Endothelial cell of umbilical vein (primary cell): ENCODE measurements at places on chromosomes 11 and 22. TPM values are rescaled to one million over a fixed set of nuclear protein-coding genes. Genes with fewer than 3 reads are reported as not detected.

DNA sequence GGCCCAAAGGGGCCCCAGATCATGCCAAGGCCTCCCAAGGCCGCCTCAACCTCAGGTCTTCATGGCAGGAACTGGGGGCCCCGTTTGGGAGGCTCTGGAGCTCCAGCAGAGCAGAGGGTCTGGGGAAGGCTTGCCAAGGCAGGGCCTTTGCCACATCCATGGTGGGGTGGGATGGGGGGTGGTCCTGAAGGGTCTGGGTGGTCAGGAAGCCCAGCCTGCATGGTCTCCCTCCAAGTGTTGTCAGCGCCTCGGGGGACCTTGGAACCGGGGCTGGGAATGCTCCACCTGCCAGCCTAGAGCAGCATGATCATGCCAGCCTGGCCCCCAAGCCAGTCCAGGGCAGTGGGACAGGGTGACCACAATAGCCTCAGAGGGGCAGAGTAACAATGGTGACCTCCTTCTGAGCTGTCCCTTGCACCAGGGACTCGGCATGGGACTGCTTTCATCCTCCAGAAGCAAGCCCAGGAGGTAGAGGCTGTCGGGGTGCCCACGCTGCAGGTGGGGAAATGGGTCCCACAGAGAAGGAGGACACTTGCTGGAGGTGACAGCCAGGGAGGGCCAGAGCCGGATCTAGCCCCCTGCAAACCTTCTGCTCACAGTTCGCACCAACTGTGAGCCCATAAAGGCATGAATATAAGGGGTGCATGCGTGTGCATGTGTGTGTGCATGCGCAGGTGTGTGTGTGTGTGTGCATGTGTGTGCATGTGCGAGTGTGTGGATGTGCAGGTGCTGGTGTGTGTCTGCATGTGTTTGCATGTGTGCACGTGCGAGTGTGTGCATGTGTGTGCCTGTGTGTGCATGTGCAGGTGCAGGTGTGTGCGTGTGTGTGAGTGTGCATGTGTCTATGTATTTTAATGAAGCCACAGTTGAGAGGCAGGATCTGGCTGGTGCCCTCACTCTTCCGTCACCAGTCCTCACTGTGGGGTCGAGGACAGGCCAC, 63.8 kb downstream of the MYEOV start:
- H3K4me1 ChIP-seq, result peaks cover 19% of the 10 kb centered on the region
- H3K36me3 ChIP-seq, result no peaks in the 10 kb centered on the region
- DNase-seq, result no peak
- H3K27me3 ChIP-seq, result no peaks in the 10 kb centered on the region
- no peak overlapping the region for H3K27ac ChIP-seq

DNA sequence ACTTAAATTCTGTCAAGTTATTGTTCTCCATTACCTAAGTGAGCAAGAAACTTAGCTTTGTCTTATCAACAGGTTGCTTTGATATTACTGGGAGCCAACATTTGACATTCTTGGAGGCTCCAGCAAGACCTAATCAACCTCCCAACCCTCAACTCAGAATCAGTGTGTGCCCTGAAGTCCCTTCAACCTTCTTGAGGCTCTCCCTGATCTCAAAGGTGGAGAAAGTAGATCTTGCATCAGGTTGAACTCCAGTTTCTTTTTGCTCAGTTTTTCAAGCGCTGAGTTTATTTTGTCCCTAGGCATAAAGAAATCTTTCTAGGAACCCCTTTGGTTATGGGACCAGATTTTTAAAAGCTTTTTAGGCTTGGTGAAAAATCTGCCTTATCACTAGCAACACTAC, 1.4 kb downstream of the FAM111A start:
- H3K4me3 ChIP-seq, result peak overlapping the region; percentile 81
- DNase-seq, result peak; percentile 42
- H3K27ac ChIP-seq, result peak overlapping the region; percentile 38
- H3K4me1 ChIP-seq, result peaks cover 32% of the 10 kb centered on the region

Gene ESAM
- total RNA-seq, result 273 and 303 TPM in 2 replicates

DNA sequence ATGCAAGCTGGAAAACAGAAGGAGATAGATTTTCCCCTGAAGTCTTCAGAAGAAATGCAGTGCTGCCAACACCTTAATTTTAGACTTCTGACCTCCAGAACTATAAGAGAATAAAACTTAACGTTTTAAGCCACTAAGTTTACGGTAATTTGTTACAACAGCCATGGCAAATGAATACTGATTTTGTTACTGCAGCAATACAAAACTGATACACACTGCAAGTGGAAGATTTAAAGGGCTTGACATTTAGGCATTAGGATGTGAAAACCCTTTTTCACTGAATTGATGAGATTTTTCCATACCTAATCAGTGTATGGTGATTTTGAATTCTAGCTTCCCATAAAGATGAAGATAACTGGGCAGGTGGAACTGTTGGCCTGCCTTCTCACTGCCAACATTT, 22.1 kb upstream of the LMO2 start:
- no peak for DNase-seq
- H3K36me3 ChIP-seq, result no peaks in the 10 kb centered on the region
- H3K27me3 ChIP-seq, result peaks cover 9% of the 10 kb centered on the region
- H3K4me1 ChIP-seq, result no peaks in the 10 kb centered on the region
